ENCODE measurements at places on chromosomes 1 and 21. TPM values are rescaled to one million over a fixed set of nuclear protein-coding genes. Genes with fewer than 3 reads are reported as not detected.
A peak's percentile ranks its signal among the peaks of the same experiment; 100 is the strongest.

Gene MAPKAPK2
- 168 TPM for total RNA-seq

Gene WNT2B
- total RNA-seq = 8.1 TPM

Gene PCSK9
- 10.2 TPM for total RNA-seq

Gene BNIPL
- total RNA-seq = 0.66 TPM

Gene COL6A1
- total RNA-seq = 583 TPM

GRCh38 chr1:12453400-12454343 lies 164.3 kb downstream of the DHRS3 start:
- DNase-seq = no peak

- DNase-seq = no peak
Observed at GRCh38 chr1:41362357-41362721, 1.1 kb downstream of the FOXO6 start.

- DNase-seq = peak; percentile 13
Observed at GRCh38 chr1:227786673-227787512, 28.6 kb upstream of the PRSS38 start.

GRCh38 chr1:198492872-198493271 lies 47.6 kb downstream of the ATP6V1G3 start:
- no peak for DNase-seq

GRCh38 chr1:29824511-29825273 lies 588.4 kb downstream of the PTPRU start:
- no peak for DNase-seq

- DNase-seq = no peak
Observed at GRCh38 chr1:168054117-168054516, 82.6 kb downstream of the GPR161 start.

DNA sequence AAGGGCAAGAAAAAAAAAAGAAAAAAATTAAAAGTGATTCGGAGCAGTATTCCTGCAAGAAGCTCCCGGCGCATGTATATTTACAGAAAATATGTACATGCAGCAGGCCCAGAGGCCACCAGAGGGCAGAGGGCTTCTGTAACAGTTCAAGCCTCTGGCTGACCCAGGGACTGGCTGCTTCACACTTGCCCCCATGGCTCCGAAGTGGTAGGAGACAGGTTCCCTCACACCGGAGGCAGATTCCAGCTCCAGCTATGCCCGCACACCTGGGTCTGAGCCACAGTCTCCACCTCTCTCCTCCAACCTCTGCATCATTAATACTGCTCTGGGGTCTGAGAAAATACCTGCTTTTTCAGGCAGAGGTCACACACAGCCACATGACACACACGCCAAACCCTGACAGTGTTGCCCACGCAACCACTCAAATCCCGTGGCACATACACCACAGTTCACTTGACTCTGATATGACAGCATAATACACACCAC lies 2.2 kb upstream of the ARHGAP30 start:
- DNase-seq = no peak

DNA sequence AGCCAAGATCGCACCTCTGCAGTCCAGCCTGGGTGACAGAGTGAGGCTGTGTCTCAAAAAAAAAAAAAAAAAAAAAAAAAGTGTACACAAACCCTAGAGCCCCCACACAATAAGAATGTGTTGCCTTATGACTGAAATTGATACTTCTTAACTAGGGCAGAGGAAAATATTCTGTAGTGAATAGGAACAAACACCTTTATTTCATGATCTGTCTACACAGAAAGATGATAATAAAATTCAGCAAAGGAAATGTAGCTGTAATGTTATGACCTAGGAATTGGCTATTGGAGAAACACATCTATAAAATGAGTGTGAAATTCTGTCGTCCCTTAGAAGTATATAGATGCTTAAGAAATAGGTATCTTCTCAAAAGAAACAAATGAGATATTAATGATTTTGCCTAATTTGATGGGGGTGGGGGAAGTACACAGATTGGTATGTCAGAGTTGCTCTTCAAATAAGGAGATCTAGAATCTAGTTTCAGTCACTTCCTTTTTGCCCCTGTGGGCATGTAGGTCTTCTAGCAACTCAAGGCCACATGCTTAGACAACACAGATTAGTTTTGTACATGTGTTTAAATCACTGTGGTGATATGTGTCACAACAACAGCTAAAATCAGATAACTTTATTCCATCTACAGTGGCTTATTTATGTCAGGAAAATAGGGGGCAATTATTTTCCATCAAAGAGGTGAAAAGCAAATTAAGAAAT lies 10.7 kb upstream of the GPR25 start:
- DNase-seq = no peak

DNA sequence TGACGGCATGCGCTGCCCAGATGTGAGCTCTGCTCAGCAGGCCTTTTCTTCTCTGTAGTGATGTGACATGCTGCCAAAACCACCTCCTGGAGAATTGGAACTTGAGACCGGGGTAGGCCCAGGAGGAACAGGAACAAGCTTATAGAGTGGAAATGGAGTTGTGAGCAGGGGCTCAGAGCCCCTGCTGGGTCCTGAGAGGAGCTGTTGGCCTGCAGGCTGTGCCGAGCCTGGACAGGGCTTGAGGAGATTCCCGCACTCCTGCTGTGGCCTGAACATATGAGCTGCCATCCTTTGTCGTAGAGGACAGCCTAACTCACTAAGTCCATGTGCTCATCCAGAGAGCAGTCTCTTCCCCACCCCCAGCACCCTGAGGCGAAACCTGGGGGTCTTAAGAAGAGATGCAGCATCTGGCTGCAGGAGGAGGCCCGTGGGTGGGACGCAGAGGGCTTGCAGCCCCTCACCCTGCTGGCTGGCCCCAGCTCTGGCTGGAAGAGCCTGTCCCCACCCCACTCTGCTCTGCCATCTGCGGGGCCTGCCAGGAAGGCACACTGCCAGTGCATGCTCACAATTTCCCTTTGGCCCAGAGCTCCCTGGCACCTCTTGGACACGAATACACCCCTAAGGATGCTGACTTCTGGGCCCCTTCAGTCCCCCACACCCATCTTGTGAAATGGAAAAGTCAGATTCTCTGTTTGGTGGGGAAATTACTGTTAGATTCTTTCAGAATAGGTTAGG lies 42.5 kb downstream of the PTPRF start:
- DNase-seq = no peak

GRCh38 chr21:42819861-42820615 lies 59.3 kb downstream of the WDR4 start:
- DNase-seq = no peak

DNA sequence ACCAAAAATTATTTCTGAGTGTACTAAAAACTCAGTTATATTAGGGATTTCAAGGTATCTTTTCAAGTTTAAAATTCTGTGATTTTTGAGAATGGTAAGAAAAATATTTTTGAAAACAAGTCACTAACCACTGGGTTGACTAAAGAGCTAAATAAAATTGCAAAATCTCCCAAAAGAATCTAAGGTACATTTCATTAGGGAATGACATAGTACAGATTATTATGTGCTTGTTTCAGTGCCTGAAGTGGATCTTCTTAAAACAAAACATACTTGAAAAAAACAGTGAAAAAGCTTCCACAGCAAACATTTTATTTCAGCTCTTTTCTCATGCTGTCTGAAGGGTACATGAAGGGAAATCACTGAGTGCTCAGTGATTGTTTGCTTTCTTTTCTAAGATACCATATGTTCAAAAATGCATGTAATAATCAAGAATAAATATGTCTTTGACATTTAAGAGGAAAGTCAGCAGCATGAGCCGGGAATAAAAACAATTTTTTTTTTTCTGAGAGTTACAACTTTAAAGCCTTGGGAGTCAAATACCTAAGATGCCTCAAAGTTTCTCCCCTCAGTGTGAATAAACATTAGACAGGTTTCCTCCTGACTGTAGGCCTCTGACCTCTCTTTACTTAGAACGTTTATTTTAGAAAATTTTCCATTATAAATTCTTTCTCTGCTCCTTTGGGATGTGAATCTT lies 200.7 kb downstream of the KCNT2 start:
- no peak for DNase-seq

DNA sequence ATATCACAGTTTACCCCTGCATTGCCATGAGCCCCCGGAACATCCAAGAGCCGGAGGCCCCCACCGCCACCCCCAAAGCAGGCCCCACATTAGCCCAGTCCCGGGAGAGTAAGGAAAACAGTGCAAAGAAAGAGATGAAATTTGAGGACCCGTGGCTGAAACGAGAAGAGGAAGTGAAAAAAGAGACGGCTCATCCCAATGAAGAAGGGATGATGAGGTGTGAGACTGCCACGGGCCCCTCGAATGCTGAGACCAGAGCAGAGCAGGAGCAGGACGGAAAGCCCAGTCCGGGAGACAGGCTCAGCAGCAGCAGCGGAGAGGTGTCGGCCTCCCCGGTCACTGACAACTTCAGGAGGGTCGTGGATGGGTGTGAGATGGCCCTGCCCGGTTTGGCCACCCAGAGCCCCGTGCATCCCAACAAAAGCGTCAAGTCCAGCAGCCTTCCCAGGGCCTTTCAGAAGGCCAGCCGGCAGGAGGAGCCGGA lies 532.4 kb downstream of the KIF26B start:
- no peak for DNase-seq

GRCh38 chr1:12544992-12545391 lies 73.0 kb downstream of the DHRS3 start:
- no peak for DNase-seq

DNA sequence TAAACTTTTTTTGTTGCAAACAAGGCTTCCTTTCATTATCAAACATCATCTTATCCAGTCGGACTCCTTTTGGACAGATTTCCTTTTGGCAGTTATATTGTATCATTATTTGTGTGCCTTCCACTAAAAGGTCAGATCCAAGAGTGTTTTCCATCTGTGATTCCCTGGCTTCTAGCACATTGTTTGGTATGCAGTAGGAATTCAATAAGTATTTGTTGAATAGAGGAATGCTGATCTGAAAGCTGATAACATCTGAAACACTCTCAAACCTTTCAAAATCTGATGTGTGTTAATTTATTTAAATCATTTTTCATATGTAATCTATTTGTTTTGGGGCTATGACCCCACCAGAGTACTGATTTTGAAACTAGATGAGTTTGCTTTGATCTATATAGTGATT lies 39.0 kb downstream of the NDC1 start:
- DNase-seq = no peak

GRCh38 chr1:236947794-236948193 lies 56.4 kb downstream of the MT1HL1 start:
- DNase-seq = no peak

DNA sequence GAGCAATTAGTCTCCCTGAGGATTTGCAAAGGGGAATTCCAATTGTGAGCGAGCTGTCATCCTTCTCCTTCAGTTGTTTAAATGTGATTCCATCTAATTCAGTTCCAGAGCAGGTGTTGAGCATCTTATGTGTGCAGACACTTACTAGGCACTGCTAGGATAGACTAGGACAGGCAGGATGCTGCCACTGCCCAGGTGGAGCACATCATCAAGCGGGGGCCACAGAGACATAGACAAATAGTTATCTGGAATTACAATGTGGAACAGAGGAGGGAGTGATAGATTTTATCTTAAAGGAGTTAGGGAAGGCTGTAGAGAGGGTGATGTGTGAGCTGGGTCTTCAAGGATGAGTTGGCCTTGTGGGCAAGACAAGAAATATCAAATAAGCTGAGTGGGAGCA lies 55.9 kb downstream of the CDC7 start:
- no peak for DNase-seq

GRCh38 chr1:32984455-32985171 lies 20.0 kb upstream of the RNF19B start:
- DNase-seq = no peak
